ENCODE measurements at places on chromosomes 6 and 20. TPM values are rescaled to one million over a fixed set of nuclear protein-coding genes. Genes with fewer than 3 reads are reported as not detected.
A peak's percentile ranks its signal among the peaks of the same experiment; 100 is the strongest.

The GDAP1L1 gene
- not detected for total RNA-seq

The CST4 gene
- total RNA-seq: not detected

The FAM229B gene
- total RNA-seq: 10.6 TPM

The FKBP1C gene
- 0.17 TPM for total RNA-seq

The RIPOR3 gene
- 14.8 TPM for total RNA-seq

The ALDH5A1 gene
- 3.5 TPM for total RNA-seq

The EZR gene
- 205 TPM for total RNA-seq

- no peaks in the 10 kb centered on the region for H3K4me1 ChIP-seq
- no peak overlapping the region for H3K4me3 ChIP-seq
- no peaks in the 10 kb centered on the region for H3K36me3 ChIP-seq
- no peak for DNase-seq
Measured at GRCh38 chr6:150202934-150203333, 60.1 kb downstream of the PPP1R14C start.

- H3K4me3 ChIP-seq: no peak overlapping the region
- H3K4me1 ChIP-seq: no peaks in the 10 kb centered on the region
- H3K36me3 ChIP-seq: no peaks in the 10 kb centered on the region
- no peak for DNase-seq
- no peak overlapping the region for H3K27ac ChIP-seq
- no peaks in the 10 kb centered on the region for H3K27me3 ChIP-seq
Measured at GRCh38 chr20:37161830-37162549, 17.1 kb upstream of the RPN2 start.

GRCh38 chr20:56933331-56933698, 304.2 kb downstream of the TFAP2C start:
- no peaks in the 10 kb centered on the region for H3K36me3 ChIP-seq
- no peaks in the 10 kb centered on the region for H3K4me1 ChIP-seq
- DNase-seq: no peak
- H3K4me3 ChIP-seq: no peak overlapping the region

GRCh38 chr6:26025894-26026832, 61.1 kb upstream of the HFE start:
- peak overlapping the region; percentile 95 for H3K27ac ChIP-seq
- peak overlapping the region; percentile 60 for H3K4me3 ChIP-seq
- peak; percentile 97 for DNase-seq

GRCh38 chr20:46590443-46590842, 40.0 kb upstream of the OCSTAMP start:
- H3K4me3 ChIP-seq: no peak overlapping the region
- no peaks in the 10 kb centered on the region for H3K4me1 ChIP-seq
- DNase-seq: no peak
- H3K36me3 ChIP-seq: no peaks in the 10 kb centered on the region
- no peaks in the 10 kb centered on the region for H3K27me3 ChIP-seq

DNA sequence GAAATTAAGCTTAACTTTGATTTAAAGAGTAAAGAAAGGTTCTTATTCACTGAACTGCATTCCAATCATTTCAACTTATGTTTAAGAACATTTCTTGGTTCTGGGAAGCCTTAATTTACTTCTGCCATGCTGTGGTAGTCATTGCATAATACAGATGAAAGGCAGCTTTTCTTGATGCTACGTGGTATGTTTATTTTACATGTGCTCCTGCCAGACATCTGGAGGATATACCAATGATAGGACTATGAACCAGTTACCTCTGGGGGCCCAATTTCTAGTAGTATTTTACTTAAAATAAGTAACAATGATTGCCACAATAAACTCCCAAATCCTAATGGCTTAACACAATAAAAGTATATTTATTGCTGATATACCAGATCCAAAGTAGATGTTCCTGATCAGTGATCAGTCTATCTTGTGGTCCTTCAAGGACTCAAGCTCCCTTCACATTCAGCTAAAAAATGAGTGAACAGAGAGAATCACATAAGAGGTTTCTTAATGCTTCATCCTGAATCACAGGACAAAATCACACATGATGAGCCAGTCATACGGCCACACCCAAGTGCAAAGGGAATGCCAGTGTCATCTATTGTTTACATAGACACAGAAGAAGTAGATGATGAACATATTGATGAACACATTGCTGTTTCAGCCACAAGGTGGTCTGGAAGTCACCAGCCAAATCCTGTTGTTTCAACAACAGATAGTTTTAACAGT, 56.5 kb upstream of the CCN2 start:
- no peak overlapping the region for H3K4me3 ChIP-seq
- no peak overlapping the region for H3K27ac ChIP-seq
- H3K4me1 ChIP-seq: no peaks in the 10 kb centered on the region

DNA sequence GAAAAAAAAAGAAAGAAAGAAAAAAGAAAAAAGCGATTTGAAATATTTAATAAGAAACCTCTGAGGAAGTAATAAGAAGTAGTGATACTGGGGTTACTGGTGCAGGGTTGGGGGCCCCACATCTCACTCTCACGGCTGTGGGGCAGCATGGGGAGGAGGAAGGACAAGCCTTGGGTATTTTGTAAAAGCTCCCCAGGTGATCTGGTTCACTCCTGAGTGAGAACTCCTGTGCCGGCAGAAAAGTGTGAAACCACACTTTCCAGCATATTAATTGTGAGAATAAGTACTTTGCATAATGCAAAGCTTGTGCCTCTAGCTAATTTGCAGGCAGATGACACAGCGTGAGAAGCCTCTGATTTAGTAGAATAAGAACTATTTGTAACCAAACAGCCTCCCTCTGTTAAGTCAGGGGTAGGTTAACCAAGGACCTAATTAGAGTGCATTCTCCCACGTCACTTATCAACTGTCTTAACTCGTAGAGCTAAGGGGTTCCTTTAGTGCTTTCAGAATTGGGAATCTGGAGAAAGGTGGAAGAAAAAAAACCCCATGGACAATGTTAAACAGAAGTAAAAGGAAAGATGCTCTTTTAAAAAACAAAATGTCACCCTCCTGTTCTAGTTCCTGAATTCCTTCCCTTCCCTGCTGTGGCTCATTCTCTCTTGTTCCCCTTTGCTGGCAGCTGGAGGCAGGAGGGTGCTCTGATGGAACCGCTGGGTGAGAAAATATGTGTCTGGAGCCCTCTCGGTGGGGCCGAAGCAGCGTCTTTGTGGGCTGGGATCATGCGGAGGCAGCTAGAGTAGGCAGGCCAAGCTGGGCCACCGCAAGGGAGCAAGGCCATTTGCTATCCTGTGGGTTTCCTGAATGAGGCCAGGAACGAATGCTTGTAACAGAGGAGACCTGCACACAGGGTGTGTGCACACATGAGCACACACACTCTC, 108.7 kb downstream of the FYN start:
- DNase-seq: no peak
- no peak overlapping the region for H3K27ac ChIP-seq
- H3K27me3 ChIP-seq: no peaks in the 10 kb centered on the region
- H3K36me3 ChIP-seq: no peaks in the 10 kb centered on the region

- no peaks in the 10 kb centered on the region for H3K27me3 ChIP-seq
- H3K27ac ChIP-seq: no peak overlapping the region
- no peak for DNase-seq
- H3K36me3 ChIP-seq: no peaks in the 10 kb centered on the region
- no peaks in the 10 kb centered on the region for H3K4me1 ChIP-seq
Measured at GRCh38 chr6:85428486-85428885, 21.4 kb upstream of the NT5E start.

- no peaks in the 10 kb centered on the region for H3K27me3 ChIP-seq
- no peaks in the 10 kb centered on the region for H3K4me1 ChIP-seq
- H3K4me3 ChIP-seq: no peak overlapping the region
- no peak for DNase-seq
Measured at GRCh38 chr6:45044086-45044485, 284.0 kb upstream of the RUNX2 start.

DNA sequence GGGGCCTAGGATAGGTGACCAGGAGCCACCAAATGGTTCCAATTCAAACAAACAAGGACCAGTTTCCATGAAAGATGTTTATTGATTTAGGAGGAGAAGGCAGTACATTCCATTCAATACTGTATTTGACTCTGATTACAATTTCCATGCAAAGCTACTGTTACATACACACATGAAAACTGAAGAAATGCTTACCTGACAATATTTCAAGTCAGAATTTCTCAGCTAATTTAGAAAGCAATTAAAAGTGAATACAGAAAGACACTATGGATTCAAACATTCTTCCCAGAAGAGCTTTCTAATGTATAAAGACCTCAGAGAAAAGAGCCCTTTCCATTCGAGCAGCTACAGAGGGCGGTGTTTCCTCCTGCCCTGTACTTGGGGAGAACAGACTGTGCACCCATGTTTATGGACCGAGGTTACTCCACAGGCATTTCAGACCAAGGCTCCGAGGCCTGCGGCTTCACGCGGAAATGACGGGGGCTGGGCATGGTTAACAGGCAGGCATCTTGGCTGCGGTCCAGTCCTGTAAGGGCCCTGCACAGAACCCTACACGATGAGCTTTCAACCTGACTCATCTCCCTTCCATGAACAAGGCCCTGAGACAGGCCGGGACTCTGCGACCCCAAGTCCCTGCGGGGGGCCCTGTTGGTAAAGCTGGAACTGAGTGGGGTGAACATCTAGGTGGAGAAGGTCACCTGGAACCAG, 25.7 kb upstream of the TCFL5 start:
- peak overlapping the region; percentile 28 for H3K27ac ChIP-seq
- H3K27me3 ChIP-seq: no peaks in the 10 kb centered on the region
- H3K4me1 ChIP-seq: peaks cover 13% of the 10 kb centered on the region
- no peak overlapping the region for H3K4me3 ChIP-seq
- DNase-seq: no peak

DNA sequence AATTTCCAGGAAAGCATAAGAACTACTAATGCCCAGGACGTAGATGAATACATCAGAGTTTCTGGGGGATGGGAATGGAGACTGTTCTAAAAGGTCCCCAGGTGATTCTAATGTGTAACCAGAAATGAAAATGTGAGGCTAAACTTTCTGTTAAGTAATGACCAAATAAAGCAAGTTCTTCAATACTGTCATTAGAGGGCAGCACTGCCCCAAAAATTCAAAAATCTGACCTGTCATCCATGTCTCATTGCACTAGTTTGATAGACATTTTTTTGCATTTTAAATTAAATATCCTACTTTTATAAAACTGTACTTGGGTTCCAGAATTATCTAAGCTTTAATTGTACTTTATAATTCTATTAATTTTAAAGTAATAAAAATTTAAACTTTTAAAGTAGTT, 94.9 kb downstream of the RFX6 start:
- H3K4me1 ChIP-seq: no peaks in the 10 kb centered on the region
- no peak overlapping the region for H3K27ac ChIP-seq
- H3K4me3 ChIP-seq: no peak overlapping the region
- H3K27me3 ChIP-seq: no peaks in the 10 kb centered on the region
- DNase-seq: no peak

DNA sequence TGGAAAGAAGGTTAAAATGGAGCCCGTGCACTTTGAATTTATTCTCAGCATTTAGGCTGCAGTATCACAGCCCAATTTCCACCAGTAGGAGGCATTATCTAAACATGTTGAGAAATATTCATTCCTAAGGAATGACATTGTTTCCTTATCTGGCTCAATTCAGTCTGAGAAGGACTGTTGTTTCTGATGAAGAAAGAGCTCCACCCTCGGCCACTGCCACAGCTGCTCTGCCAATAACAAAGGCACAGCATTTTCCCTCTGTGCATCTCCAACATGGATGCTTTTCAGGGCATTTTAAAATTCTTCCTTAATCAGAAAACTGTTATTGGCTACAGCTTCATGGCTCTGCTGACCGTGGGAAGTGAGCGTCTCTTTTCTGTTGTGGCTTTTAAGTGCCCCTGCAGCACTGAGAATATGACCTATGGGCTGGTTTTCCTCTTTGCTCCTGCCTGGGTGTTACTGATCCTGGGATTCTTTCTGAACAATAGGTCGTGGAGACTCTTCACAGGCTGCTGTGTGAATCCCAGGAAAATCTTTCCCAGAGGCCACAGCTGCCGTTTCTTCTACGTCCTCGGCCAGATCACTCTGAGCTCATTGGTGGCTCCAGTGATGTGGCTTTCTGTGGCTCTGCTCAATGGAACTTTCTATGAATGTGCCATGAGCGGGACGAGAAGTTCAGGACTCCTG, at the start of gene CALHM5:
Gene CALHM5, plus strand, starts transcription at position 216 of the 687 bp plus-strand sequence. Its CDS starts 58 bp downstream, at position 274.
- no peak for DNase-seq
- peak within 1 kb of the TSS; percentile 75 for H3K27ac ChIP-seq
- H3K4me3 ChIP-seq: peak within 1 kb of the TSS; percentile 54
- peaks cover 23% of the 10 kb centered on the region for H3K4me1 ChIP-seq
- no peaks in the 10 kb centered on the region for H3K27me3 ChIP-seq

- no peak for DNase-seq
- H3K4me3 ChIP-seq: no peak overlapping the region
- no peaks in the 10 kb centered on the region for H3K36me3 ChIP-seq
- no peaks in the 10 kb centered on the region for H3K4me1 ChIP-seq
- no peak overlapping the region for H3K27ac ChIP-seq
Measured at GRCh38 chr20:61524951-61525666, 273.0 kb downstream of the CDH4 start.

GRCh38 chr6:168099201-168100010, 20.4 kb upstream of the FRMD1 start:
- no peak overlapping the region for H3K27ac ChIP-seq
- H3K36me3 ChIP-seq: no peaks in the 10 kb centered on the region
- H3K4me1 ChIP-seq: peaks cover 21% of the 10 kb centered on the region
- H3K4me3 ChIP-seq: no peak overlapping the region

- peaks cover 7% of the 10 kb centered on the region for H3K4me1 ChIP-seq
- no peak overlapping the region for H3K27ac ChIP-seq
- H3K27me3 ChIP-seq: no peaks in the 10 kb centered on the region
- H3K4me3 ChIP-seq: no peak overlapping the region
- no peak for DNase-seq
Measured at GRCh38 chr6:12545619-12546409, 170.8 kb upstream of the PHACTR1 start.

DNA sequence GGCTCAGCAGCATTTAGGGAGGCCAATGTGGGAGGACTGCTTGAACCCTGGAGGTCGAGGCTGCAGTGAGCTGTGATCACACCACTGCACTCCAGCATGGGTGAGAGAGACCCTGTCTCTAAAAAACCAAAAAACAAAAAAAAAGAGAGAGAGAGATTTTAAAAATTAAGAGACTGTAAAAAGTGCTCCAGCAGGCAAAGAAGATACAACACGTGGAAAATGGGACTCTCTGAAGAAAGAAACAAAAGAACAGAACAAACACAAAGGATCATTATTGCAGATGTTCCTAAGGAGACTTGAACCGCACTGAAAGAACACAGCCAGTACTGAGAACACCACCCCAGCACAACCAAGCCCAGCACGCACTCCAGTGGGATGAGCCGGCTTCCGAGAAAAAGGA, 74.2 kb downstream of the TAF4 start:
- peaks cover 81% of the 10 kb centered on the region for H3K36me3 ChIP-seq
- DNase-seq: no peak
- H3K27me3 ChIP-seq: no peaks in the 10 kb centered on the region
- H3K27ac ChIP-seq: no peak overlapping the region
- no peak overlapping the region for H3K4me3 ChIP-seq

- peaks cover 11% of the 10 kb centered on the region for H3K27me3 ChIP-seq
- peak overlapping the region; percentile 93 for H3K27ac ChIP-seq
- peak overlapping the region; percentile 84 for H3K4me3 ChIP-seq
- H3K4me1 ChIP-seq: peaks cover 72% of the 10 kb centered on the region
Measured at GRCh38 chr6:75204959-75205775, 686 bp downstream of the COL12A1 start.

Data from esophagus muscularis mucosa (tissue), 4 donors.